ENCODE measurements at places on chromosomes 5 and 9.

DNA sequence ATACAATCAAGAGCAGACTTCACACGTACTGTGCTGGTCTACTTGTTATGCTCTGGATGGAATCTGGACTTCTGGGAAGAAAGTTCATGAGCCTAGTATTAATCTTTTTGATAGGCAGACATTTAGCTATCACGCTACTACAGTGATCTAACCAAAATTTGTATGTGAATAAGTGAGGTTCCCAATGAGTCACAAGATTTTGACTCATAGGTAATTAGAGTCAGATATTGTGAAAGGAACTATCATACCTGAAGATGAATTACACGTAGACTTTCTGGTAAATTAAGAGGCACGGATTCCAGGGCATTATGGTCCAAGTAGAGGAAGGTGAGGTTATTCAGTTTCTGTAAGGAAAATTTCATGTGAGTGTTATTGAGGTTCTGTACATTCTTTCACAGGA, 18.4 kb downstream of the OGN start:
- no peak for DNase-seq

- no peak for DNase-seq
Measured at GRCh38 chr5:133527311-133527710, 85.0 kb downstream of the FSTL4 start.

GRCh38 chr9:85114799-85115198, 445.3 kb downstream of the NTRK2 start:
- no peak for DNase-seq

- no peak for DNase-seq
Measured at GRCh38 chr9:95049761-95050160, 267.7 kb downstream of the FANCC start.

- DNase-seq, result no peak
Measured at GRCh38 chr9:121694600-121694999, 43.2 kb downstream of the DAB2IP start.

GRCh38 chr5:111227801-111228200, 3.6 kb downstream of the CAMK4 start:
- DNase-seq, result no peak

GRCh38 chr5:71460693-71461092, 5.2 kb downstream of the BDP1 start:
- DNase-seq, result no peak

DNA sequence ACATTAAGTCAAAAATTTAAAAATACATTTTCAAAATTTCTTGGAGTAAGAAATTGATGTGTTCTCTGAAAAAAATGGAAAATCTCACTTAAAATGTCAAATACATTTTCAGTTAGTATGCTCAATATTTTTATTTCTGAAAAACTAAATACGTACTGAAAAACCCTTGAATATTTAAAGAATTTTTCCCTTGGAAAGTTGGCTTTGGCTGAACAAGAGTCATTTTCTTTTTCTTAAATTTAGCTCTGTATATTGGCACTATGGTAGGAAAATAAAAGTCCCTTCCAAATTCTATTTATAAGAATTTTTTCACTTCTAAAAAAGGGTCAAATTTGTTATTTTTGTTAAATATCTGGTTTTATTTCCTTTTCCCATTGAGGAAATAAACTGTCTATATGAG, 29.0 kb upstream of the CDH18 start:
- DNase-seq, result no peak

DNA sequence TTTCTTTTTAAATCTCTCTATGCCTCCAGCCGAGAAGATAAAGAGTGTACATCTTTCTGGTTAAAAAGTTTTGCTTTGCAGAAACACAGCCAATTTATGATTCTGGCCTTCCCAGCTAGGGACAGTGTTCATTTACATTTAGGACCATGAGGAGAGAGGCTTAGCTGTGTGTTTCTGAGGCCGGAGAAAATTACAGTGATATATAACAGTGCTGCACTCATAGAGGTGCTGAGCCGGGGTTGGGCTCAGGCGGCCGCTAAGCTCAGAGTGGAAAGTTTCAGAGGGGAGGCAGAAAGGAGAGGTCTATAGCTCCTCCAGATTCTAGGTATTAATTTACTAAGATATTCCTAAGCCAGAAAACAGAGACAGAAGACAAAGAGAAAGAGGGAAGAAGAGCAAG, 37.0 kb upstream of the LCP2 start:
- DNase-seq, result no peak

GRCh38 chr5:142847898-142848790, 78.0 kb downstream of the ARHGAP26 start:
- DNase-seq, result no peak

DNA sequence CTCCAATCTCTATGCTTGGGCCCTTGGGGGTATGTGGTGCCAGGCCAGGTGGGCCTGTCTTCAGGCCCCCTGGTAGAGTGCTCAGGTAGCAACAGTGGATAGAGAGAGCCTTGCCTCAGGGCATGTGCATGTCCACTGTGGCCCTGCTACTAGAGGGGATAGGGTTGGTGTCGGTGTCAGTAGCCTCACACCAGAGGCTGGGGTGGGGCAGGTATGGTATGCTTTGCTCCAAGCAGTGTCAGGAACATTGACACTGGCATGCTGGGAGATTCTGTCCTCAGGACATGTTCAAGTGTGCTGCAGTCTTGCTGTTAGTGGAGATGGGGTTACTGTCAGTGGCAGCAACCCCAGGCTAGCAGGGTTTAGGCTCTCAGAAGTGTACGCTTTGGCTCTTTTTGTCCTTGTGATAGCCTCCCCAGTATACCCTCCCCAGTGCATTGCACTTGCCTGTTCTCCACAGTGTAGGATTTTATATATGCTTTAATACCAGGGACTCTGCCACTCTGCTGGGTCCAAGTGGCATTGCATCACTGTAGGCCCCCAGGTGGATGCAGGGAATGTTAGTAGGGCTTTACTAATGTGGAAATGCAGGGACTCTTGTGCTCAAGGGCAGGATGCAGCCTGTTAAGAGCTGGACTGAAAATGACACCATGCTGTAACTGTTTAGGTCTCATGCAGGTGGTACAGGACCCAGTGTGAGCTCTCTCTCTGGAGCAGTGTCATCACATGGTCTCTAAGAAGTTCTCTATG, 21.6 kb downstream of the RIC1 start:
- no peak for DNase-seq

GRCh38 chr5:78887384-78888118, 97.6 kb downstream of the ARSB start:
- DNase-seq, result peak; percentile 74

All from KBM-7 (cell line).